ENCODE measurements at places on chromosomes 1 and 21.

- DNase-seq: no peak
Measured at GRCh38 chr1:215825056-215825455, 258.0 kb downstream of the KCTD3 start.

DNA sequence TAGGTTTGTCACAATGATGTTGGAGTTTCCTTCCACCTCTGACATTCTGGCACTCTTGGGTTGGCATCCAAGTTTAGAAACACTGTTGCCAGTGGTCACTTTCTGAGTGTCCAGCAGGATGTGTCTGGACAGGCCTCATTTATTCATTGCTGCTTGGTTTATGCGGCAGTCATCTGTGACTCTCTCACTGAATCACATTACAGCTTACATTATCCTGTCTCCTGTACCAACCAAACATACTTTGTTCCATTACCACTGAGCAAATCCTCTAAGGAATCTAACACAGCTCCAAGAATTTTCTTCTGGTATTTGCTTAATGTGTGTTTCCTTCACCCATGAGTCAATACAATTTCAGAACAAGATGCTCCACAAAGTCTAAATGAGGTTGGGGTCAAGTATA is 19.9 kb downstream of the SGIP1 start:
- DNase-seq: no peak

DNA sequence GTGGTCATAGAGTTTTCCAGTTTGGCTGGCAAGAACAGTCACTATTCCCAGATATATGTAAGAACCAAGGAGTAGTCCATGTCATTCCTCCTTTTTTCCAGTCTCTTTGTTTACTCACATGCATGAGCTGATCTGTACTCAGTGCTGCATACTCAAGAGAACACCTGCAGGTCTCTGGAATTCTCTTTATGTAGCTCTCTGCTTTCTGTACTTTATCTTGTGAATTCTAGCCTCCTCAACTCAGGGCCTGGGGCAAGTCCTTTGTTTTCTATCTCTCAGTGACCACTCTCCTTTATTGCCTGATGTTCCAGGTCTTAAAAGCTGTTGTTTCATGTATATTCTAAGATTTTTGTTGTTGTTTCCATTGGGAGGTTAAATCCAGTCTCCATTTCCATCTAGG is 478.9 kb downstream of the DPYD start:
- no peak for DNase-seq

DNA sequence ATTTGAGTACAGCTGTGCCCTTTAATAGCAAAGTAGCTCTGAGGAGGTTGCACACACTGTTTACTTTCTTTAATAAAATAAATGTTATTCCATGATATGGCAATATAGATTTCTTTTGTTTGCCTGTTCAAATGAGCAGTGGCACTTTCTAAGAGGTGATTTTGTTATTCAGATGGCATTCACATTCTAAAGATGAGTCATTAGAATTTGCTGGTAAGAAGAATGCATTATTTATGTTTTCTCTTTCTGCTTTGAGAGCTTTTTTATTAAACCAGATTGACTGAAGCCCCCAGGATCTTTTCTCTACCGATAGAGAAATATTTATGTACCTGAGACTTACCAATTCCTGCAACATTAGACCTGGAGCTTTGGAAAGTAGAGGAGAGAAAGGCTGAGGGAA is 11.2 kb upstream of the LEPR start:
- DNase-seq: no peak

DNA sequence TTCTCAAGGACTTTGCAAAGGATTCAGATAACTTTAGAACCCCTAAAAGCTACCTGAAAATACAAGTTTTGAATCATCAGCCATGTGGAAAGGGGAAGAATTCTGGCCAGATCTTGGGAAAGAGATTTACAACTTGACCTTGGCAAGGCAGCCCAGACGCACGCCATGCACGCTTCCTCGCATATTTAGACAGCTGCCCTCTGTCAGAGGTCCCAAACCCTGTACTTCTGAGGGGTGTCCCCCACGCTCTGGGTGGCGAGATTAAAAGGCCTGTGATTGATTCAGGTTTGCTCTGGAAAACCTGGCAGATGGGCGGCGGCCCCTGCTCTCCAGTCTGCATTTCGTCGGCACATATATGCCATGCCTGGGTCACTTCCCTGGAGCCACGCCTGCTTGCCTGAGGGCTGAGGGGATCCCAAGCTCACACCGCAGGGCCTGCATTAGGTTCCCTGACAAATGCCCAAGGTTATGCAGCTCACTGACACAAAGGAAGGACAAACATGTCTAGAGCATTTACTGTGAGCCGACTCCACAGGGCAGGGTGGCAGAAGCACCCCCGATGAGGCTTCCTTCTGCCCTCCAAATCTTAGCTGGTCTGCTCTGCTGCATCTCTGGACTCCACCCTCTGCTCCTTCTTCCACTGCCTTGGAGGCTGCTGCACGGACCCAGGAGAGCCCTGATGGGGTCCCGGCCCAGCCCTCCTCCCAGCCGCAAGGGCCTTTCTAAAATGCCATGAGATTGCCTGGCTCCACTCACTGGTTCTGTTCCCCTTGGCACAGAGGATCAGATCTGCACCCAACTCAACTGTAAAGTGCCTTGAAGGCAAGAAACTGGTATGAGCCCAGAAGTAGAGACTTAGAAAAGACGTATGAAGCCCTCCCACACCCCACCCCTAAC is 103.9 kb downstream of the BCAR3 start:
- no peak for DNase-seq

Data from NCI-H1105 (cell line).